Activated naive CD8-positive, alpha-beta T cell treated with anti-CD3 and anti-CD28 coated beads, Interleukin-2, amount 10 ng/mL, durations not matched to agents 7 days and 5 days (primary cell): ENCODE measurements at places on chromosomes 2 and 18.

GRCh38 chr2:69251943-69252342 lies 135.1 kb downstream of the GFPT1 start:
- DNase-seq: no peak

- DNase-seq: no peak
Observed at GRCh38 chr2:240590681-240591111, 4.2 kb downstream of the CAPN10 start.

- DNase-seq: no peak
Observed at GRCh38 chr2:45852450-45853150, 201.1 kb downstream of the PRKCE start.

DNA sequence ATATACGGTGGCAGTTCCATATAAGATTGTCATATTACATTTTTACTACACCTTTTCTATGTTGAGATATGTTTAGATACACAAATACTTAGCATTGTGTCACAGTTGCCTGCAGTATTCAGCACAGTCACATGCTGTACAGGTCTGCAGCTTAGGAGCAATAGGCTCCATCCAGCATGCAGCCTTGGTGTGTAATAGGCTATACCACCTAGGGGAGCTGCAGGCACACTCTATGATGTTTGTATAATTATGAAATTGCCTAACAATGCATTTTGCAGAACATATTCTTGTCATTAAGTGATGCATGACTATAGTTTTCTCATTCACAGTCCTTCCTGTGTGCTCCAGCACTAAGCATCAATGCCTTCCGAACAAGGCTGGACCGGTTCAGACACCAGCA lies 133.4 kb downstream of the NDUFA10 start:
- DNase-seq: no peak

DNA sequence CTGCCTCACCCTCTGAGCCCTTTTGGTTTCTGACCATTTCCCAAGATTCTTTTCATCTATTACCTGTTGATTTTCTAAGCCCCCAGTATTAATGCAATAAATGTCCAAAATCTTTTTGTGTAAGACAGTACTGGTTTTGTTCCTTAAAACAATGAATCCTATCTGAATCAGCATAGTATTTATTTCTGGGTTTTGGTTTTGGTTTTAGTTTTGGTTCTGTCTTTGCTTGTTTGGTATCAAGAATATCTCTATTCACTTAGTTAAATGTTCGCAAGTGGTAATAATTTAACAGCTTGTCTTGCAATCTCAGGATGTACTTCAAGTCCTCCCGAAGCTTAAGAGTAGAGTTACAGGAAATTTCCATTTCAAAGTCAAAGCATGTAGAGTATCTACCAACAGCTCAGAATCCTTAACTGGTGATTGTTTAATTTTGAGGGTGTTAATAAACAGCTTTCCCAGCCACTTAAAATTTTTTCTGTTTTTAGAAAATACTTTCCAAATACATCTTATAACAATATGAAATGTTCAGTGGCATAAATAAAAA lies 67.7 kb upstream of the NEDD4L start:
- DNase-seq: no peak

GRCh38 chr2:225379856-225380255 lies 19.7 kb upstream of the NYAP2 start:
- DNase-seq: no peak

GRCh38 chr2:70357684-70358071 lies 55.8 kb upstream of the FAM136A start:
- no peak for DNase-seq

- no peak for DNase-seq
Observed at GRCh38 chr2:20443276-20443920, 3.5 kb upstream of the RHOB start.

- no peak for DNase-seq
Observed at GRCh38 chr2:236928380-236929037, 157.2 kb upstream of the COPS8 start.

GRCh38 chr2:156810094-156810493 lies 373.9 kb downstream of the GPD2 start:
- DNase-seq: no peak

GRCh38 chr2:26646986-26647672 lies 6.0 kb upstream of the CIB4 start:
- DNase-seq: no peak

DNA sequence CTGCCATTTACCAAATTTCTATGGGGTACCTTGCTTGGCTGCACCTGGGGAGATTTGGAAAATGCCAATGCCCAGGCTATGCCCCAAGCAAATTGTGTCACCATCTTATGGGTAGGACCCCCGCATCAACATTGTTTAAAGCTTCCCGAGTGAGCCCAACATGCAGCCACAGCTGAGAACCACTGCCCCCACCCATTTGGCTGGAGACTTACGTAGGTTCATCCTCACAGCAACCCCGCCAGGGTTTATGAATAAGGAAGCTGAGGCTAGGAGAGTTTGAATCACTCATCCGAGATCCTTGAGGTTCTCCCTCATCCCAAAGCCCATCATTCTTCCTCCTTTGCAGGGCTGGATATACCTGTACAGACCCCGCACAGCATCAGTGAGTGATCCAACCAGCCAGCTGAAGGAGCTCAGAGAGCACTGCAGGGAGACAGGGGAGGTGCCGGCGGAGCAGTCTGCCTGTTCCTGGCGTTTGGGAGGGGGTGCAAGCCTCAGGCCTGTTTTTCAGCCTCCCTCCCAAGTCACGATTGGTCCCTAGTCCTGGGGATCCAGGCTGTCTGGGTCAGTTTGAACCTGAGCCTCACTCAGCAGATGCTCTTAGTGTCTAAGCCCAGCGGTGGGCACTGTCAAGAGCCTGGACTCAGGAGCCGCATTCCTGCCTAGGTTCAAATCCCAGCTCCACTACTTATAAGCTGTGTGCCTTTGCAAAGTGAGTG lies 164.9 kb downstream of the SMAD7 start:
- DNase-seq: no peak

- no peak for DNase-seq
Observed at GRCh38 chr2:60822987-60823386, 58.4 kb upstream of the REL start.

GRCh38 chr2:24642351-24642750 lies 150.8 kb downstream of the PTRHD1 start:
- no peak for DNase-seq

GRCh38 chr2:239247401-239248245 lies 153.2 kb downstream of the HDAC4 start:
- DNase-seq: no peak

GRCh38 chr18:60404486-60405085 lies 32.0 kb upstream of the MC4R start:
- no peak for DNase-seq

GRCh38 chr2:237291138-237291792 lies 122.7 kb downstream of the COL6A3 start:
- DNase-seq: no peak

GRCh38 chr2:199366406-199366805 lies 91.3 kb downstream of the SATB2 start:
- DNase-seq: no peak
